ENCODE measurements at places on chromosomes 1 and 21.

GRCh38 chr1:180103819-180104218 lies 50.9 kb upstream of the QSOX1 start:
- DNase-seq, result no peak

GRCh38 chr1:1981142-1981500 lies 22.5 kb downstream of the CFAP74 start:
- DNase-seq, result no peak

DNA sequence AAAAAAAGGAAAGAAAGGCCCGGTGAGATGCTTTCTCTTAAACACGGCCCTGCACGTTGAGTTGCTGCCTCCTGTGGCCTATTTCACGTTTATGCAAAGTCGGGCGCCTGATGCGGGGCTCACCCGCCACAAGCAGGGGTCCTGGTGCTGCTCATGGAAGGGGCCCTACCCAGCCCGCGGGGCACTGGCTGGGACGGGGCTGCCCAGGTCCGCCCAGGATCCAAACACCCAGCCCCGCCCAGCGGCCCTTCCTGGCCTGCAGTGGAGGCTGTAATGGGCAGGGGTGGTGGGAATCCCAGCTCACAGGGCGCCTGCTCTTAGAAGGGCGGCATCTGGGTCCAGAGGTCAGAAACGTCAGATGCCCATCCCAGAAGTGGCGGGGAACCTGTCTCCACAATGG lies 1.6 kb downstream of the COL6A2 start:
- no peak for DNase-seq

DNA sequence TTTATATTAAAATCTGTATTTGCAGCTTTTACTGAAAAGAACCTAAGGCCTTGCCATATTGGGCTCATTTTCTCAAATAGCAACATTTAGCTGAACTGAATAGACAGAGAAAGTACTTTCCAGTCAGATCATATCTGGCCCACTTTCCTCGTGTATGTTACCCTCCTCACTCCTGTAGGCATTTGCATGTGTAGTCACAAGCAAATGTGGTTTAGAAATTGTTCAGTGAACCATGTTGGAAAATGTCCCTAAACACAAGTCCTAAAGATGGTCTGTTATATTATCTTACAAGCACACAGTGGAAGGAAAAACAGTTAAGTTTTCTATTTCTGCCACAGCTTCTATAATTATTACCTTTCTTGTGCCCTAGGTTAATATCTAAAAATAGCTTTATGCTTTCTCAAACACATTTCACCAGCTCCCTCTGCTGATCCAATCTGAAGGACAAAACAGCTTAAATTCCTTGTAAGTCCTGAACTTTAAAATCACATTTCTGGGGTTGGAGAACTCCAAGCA lies 606 bp upstream of the FMO4 start:
- DNase-seq, result peak; percentile 6

DNA sequence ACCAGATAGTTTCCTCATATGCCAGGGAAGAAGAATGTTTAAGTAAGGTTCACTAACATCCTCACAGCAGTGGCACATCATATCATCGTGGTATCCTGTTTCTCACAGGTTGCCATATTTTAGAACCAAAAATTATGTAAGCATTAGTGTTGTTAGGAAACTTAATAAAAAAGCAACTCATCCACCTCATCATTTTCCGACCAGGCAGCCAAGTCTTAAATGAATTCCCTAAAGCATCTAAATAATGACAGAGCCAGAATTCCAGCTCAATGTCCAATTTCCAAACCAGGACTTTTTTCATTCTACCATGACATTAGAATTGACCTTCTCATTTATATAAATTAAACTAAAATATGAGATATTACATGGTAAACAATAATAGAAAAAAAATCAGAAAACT lies 272.7 kb downstream of the NTNG1 start:
- no peak for DNase-seq

DNA sequence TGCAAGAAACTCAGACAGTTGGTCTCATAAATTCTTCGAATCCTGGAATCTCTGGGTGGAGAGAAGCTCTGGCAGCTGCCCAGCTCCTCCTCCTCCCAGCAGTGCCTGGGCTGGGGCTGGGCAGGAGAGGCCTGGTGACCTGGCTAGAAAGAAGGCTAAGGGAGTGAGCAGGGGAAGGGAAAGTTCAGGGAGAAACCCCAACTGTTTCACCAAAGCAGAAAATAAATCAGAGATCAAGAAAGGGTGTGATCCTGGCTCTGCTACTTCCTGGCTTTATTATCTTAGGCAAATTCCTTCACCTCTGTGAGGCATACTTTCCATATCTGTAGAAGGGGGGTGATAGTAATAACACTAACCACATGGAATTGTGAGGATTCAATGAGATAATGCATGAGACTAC lies 8.8 kb upstream of the COL16A1 start:
- no peak for DNase-seq

DNA sequence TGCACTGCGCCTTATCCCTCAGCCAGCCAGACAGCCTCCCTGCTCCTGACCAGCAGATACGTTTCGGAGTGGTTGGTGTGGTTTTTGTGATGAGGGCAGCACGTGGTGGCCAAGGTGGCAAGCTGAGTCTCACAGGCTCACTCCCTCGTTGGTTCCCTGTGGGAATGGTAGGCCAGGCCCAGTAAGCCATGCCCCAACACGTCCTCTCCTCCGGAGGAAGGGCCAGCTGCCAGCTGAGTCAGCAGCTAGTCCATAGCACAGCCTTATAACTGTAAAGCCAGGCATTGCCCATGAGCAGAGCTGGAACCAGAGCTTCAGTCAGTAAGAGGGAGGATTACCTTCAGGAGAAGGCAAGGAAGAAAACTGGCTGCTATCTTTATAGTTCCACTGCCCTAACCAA lies 29.5 kb downstream of the SZRD1 start:
- no peak for DNase-seq

GRCh38 chr1:181062836-181063428 lies 25.6 kb upstream of the IER5 start:
- DNase-seq, result no peak

DNA sequence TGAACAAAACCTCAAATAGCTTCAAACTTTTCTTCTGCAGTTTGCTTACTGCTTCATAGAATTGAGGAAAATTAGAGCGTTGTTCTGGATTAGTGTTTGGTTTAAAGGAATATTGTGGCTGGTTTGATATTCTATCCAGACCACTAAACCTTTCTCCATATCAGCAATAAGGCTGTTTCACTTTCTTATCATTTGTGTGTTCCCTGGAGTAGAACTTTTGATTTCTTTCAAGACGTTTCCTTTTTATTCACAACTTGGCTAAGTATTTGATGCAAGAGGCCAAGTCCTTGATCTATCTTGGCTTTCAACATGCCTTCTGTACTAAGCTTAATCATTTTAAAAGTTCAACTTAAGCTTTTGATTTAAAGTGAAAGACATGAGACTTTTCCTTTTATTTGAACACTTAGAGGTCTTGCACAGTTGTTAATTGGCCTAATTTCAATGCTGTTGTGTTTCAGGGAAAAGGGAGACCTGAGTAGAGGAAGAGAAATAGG lies 359.1 kb downstream of the S1PR1 start:
- DNase-seq, result no peak

- DNase-seq, result no peak
Observed at GRCh38 chr1:2151911-2152310, 42.7 kb downstream of the FAAP20 start.

GRCh38 chr1:246506674-246507481 lies at the start of gene SMYD3:
SMYD3 (minus strand) TSS chr1:246507279.
- peak; percentile 82 for DNase-seq

GRCh38 chr1:2383576-2383975 lies 7.8 kb downstream of the MORN1 start:
- no peak for DNase-seq

DNA sequence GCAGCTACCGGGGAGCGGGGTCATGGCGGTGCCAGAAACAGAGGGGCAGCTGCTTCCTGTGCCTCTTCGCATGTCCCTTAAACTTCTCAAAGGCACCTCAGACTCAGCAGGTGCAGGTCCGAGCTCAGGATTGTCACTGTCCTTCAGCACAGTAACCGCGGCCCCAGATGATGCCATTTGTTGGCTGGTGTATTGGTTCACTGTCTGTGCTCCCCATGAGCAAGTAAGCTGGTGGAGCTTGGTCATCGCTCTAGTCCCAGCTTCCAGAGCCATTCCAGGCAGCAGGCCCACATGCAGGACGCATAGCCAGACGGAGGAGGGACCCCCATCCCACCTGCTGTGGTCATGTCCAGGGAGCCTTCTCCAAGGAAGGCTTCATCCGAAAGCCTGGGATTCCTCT lies 154.0 kb upstream of the AJAP1 start:
- DNase-seq, result no peak

- no peak for DNase-seq
Observed at GRCh38 chr1:41431490-41432350, 52.8 kb downstream of the EDN2 start.

GRCh38 chr1:168150283-168150682 lies 13.6 kb upstream of the GPR161 start:
- DNase-seq, result no peak

- no peak for DNase-seq
Observed at GRCh38 chr1:156500543-156500792, at the start of gene MEF2D. MEF2D (minus strand) TSS chr1:156500775; CDS start chr1:156483292, 17,483 bp downstream.

Data from SK-MEL-5 (cell line).